ENCODE measurements at places on chromosomes 11 and 22. TPM values are rescaled to one million over a fixed set of nuclear protein-coding genes. Genes with fewer than 3 reads are reported as not detected.

P2RY2 gene
- 16.5 TPM for total RNA-seq

- DNase-seq, result no peak
These were observed 16.1 kb upstream of the PCF11 start for GRCh38 chr11:83140691-83141455.

DNA sequence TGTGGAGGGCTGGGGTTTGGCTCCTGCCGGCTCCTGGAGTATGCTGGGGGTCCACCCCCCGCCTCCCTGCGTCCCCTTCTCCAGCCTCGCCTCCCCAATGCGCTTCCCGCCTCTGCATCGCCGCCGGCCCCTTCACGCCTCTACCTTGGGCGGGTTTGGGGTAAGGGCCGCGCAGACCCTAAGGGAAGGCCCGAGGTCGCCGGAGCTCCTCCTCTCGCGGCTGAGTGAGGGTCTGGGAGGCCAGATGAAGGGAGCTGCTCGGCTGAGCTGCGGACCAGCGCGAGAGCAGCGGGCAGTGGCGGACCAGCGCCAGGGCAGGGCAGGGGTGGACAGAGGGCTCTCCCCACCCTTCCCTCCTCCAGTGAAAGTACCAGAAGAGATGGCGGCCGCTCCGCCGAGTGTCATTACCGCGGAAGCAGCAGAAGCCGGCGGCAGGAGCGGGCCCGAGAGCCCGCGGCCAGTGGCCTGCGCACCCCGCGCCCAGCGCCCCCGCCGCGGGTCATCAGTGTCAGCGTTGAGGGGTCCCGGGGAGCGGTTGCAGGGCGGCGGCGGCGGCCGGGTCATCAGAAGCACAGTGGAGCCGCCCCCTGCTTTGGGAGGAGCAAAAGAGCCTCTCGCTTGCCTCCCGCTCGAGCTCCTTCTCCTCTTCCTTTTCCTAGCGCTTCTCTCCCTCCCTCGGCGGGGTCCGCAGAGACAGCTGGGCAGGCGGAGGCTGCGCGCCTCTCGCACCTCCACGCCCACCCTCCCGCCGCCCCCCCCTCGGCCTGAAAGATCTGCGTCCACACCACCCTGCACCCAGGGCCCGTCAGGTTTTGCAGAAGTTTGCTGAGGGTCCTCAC is 255.6 kb upstream of the CADM1 start:
- DNase-seq, result peak; percentile 58

- peak; percentile 45 for DNase-seq
These were observed 680.9 kb upstream of the ANO5 start for GRCh38 chr11:21511835-21512440.

- no peak for DNase-seq
These were observed 6.4 kb upstream of the SLC17A6 start for GRCh38 chr11:22331771-22332170.

GRCh38 chr22:36818010-36818642 is 1.3 kb upstream of the PVALB start:
- DNase-seq, result no peak

DNA sequence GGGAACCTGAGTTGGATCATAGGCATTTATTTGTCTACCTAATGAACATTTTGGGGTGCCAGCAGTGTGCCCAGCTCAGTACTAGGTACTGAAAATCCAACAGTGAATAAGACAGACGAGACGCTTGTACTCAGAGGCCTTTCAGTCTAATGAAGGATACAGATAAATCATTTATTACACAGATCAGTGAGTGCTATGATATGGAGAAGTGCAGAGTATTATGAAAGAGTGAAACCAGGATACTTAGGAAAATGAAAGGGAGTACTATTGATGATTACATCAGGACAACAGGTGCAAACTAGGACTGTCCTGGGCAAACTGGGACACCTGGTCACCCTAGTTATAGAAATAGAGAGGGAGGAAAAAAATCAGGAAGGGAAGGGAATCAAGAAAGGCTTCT is 207.5 kb upstream of the NCAM1 start:
- no peak for DNase-seq

CSNK2A3 gene
- total RNA-seq, result 1.7 TPM

- no peak for DNase-seq
These were observed 534.9 kb downstream of the MIAT start for GRCh38 chr22:27192135-27192829.

- no peak for DNase-seq
These were observed 40.1 kb downstream of the ZBTB16 start for GRCh38 chr11:114099392-114100178.

MYEOV gene
- total RNA-seq, result 2.9 TPM

GRCh38 chr22:40920526-40920925 is 30.7 kb upstream of the RBX1 start:
- no peak for DNase-seq

TEX12 gene
- total RNA-seq, result not detected

CEP126 gene
- 3.8 TPM for total RNA-seq

DNA sequence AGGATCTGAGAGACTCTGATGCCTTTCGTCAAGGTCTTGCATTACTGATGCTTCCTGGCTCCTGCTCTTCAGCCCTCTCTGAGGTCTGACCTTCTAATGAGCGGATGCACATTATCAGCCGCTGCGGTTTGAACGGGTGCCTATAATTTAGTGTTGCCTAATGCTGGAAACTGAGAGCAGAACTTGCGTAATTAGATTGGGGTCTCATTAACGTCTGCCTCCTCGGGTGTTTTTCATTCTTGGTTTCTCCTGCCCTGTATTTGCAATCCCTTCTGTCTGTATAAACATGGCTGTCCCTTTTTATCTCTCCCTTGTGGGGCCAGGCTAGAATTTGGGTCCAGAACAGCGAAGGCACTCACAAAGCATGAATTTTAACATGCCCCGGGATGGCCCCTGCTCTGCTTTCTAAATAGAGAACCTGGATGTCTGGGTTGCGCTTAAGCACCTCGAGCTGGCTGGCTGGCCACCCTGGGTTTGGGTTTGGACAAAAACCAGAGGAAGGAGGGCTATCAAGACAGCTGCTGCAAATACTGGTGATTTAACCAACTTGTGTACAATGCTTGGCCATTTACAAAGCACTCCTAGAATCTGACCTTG is 118.6 kb downstream of the TIMP3 start:
- DNase-seq, result peak; percentile 66

GGT5 gene
- 57.8 TPM for total RNA-seq

SUSD2 gene
- total RNA-seq, result 7.5 TPM

HTATIP2 gene
- total RNA-seq, result 22.0 TPM

ADAMTS8 gene
- total RNA-seq, result 3.3 TPM

GRCh38 chr11:10233581-10233980 is 60.4 kb downstream of the SBF2 start:
- no peak for DNase-seq

SDHD gene
- 158 TPM for total RNA-seq

- DNase-seq, result no peak
These were observed 3.0 kb downstream of the MUS81 start for GRCh38 chr11:65862941-65863888.

GRCh38 chr11:3665336-3666022 is 5.7 kb downstream of the CHRNA10 start:
- no peak for DNase-seq

DNA sequence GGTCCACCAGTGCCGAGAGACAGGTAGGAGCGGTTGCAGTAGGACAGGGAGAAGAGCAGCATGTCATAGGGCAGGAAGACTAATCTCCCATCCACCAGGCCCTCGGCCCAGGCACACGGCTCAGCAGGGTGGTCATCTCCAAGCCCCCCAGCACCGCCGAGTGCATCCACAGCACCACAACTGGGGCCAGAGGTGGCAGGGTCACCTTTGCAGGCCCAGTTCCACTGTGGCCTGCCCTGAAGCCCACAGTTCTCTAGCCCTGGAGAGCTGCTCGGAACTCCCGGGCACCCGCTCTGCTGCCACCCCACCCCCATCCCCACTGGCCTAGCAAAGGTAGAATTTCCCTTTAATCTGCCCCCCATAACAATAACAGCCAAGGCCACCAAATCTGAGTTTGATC is 49.1 kb upstream of the LRRC32 start:
- no peak for DNase-seq

GRCh38 chr11:83693306-83693992 is 407.3 kb upstream of the CCDC90B start:
- no peak for DNase-seq

GRCh38 chr11:46050003-46050461 is 71.2 kb downstream of the PHF21A start:
- DNase-seq, result peak; percentile 31

CNGA4 gene
- total RNA-seq, result not detected

DNA sequence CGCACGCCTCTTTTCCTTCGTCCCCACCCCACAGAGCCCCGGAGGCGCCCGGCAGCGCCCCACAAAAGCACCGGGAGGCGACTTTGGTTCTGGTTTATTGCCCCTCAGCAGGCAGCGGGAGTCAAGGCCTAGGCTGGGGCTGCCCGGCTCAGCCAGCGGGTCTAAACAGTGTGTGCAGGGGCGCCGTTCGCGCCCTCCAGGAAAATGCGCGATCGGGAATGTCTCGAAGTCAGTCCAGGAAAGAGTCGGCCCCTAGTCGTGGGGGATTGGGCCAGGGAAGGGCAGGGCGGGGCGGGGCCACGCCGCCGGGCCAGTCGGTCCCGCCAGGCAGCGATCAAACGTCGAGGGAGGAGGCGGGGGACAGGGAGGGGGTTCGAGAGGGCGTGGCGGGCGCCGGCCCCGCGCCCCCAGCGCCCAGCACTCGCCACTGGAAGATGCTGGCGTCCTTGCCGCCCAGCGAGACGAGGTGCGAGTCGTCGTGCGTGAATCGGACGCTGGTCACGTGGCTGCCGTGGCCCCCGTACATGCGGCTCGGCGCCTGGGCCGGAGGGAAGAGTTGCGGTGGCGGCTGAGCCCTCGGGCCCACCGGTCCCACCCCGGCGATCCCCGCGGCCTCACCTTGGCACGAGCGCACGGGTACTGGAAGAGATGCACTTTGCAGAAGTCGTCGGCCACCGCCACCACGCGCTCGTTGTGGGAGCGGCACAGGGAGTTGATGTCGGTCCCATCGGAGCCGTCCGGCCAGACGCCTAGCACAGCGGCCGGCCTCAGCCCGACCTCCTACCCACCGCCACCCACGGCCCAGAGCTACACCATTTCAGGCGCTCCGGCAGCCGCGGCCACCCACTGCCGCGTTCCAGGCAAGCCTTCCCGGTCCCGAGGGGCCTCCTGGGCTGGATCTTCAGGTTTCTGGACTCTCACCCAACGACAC is 741 bp upstream of the MTA2 start:
- DNase-seq, result peak; percentile 67

DNA sequence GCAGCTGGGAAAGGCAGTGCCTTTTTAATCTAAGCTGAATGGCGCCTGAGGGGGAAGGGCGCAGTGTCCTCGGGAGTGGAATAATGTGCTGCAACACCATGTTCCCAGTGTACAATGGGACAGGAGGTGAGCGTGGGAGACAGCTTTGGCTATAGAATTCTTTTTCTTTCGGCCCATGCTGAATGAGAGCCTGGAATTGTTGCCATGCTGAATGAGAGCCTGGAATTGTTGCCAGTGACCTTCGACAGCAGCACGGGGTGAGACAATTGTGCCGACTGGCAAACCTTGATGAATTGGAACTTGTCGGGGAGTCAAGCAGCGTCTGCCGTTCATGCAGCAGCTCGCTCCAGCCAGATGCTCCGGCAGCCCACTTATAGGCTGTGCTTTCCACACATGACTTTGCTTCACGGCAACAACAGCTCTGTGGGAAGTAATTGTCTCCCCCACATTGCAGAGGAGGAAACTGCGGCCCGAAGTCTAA is 141.4 kb upstream of the E2F8 start:
- peak; percentile 37 for DNase-seq

DNA sequence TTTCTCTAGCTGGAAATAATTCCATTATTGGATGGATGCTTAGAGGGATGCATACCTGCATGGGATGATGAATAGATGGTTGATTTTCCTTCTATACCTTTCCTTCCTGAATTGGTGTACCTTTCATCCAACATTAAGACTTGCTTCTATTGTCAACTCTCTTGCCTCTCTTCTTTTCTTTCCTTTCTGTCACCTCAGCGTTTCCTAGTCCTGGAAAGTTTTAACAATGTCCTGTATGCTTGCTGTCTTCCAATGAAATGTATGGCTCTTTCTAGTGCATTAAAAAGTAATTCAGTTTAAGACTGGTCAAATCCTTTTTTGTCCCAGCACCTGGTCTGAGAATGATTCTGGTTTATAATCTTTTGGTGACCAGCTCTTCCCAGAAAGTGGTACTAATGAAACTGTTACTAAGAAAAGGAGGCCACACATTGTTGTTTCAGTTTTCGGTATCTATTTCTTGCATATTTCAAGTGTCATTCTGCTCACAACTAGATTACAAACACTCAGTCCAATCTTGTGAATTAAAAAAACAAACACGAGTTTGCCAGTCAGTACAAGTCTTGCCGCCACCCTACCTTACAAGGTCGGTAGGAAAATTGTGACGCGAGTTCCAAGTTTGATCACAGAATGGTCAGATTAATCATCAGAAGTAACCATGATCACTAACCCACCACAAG is 8.0 kb downstream of the POU2AF1 start:
- no peak for DNase-seq

APOL3 gene
- total RNA-seq, result 32.2 TPM

HPX gene
- total RNA-seq, result 1.0 TPM

GRCh38 chr11:44566952-44567875 is 1.8 kb downstream of the CD82 start:
- DNase-seq, result no peak

- DNase-seq, result no peak
These were observed 216.2 kb downstream of the DSCAML1 start for GRCh38 chr11:117580866-117581265.

MUC2 gene
- 0.26 TPM for total RNA-seq

TSSK2 gene
- total RNA-seq, result not detected

- DNase-seq, result no peak
These were observed 751 bp downstream of the FIBIN start for GRCh38 chr11:26994631-26995095.

DNA sequence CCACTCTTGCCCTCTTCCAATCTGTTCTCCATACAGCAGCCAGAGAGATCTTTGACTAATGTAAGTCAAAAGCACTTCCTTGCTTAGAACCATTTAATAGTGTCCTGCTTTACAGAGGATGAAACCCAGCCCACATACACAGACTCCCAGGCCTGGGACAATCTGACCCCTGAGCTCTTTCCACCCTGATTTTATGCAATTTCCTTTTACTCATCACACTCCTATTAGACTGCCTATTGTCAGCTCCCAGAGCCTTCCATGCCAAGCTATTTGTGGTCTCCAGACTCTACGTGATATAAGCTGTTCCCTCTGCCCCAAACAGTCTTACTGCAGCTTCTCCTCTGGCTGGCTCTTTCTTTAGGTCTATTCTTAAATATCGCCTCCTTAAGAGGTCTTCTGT is 28.1 kb downstream of the ME3 start:
- DNase-seq, result no peak

P2RX6 gene
- total RNA-seq, result 2.2 TPM

DNA sequence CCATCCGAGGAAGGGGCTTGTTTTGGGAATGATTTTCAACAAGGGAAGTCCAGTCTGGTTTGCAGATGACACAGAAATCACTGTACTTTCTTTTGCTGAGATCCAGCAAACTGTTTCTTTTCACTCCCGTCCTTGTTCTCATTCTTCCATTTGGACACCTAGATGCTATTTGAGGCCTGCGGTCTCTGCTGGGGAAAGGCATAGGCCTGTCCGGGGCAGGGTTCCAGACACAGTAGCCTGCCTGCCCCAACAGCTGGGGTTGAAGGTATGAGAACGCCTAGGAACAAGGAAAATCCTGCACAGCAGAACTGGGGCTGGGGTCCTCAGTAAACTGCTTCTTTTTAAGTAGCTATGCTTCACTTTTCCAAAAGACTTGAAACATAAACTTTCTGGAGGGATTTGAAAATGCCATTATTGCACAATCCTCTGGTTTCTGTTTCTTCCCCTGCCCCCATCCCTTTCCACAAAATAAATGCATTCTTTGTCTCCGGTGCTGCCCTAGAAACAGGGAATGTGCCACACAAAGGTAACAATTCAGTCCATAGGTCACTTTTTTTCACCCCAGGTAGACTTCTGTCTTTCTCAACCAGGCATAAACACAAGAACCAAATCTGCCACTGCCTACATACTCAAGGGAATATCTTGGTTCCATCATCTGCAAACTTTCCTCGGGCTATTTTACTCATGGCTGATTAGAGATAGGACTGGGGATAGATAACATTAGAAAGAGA is 174.8 kb upstream of the MTMR2 start:
- no peak for DNase-seq
